ENCODE measurements at places on chromosomes 5 and 9.

DNA sequence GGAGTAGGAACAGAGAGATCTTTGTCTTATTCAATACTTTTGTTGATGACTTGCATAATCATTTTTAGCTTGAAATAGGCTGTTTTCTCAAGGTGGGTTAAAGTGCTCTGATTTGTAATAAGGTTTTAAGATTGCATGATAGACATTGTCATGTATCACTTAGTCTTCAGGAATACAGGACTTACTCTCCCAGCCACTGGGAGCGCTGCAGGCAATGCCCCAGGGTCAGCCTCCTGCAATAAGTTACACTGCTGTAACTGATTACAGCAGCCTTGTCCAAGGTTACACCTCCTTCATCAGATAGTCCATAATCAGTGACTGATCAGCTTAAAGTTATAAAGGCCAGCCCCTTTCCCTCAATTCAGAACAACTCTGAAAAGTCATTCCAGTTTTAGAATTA, 218.6 kb downstream of the ESM1 start:
- DNase-seq, result no peak

GRCh38 chr9:111298731-111299598, 31.1 kb downstream of the OR2K2 start:
- DNase-seq, result peak; percentile 71

GRCh38 chr9:77917800-77918199, 113.8 kb downstream of the GNAQ start:
- no peak for DNase-seq

DNA sequence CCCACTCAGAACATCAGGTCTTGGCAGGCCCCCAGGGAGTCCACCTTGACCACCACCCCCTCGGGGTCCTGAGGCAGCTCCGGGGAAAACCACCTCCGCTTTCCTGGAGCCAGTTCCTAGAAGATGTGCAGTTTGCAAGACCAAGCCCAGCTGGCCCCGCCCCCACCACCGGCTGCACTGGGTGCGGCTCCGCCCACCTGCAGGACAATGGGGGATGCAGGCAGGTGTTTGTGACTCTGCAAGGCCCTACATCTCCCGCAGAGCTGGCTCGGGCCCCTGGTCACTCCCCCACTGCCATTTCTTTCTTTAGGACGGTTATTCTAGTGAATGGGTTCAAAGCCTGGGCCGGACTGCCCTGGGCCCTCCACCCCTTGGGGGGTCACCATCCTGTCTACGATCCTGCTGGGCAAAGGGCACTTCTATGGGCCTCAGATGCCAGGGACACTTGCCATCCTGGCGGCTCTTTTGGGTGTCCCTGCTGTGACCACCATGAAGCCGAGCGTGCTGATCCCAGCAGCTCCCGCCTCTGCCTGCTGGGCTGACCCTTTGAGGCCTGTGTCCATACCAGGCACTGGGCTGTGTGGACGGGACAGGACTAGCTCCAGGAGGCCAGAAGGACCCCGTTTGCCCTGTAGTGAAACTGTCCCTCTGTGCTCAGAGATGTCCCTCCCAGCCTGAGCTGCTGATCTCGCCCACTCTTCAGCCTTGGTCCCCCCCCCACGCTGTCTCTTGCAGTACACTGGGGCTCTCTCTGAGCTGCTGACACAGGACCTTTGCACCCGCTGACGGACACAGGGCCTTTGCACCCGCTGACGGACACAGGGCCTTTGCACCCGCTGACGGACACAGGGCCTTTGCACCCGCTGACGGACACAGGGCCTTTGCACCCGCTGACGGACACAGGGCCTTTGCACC, 5.9 kb upstream of the NACC2 start:
- no peak for DNase-seq

DNA sequence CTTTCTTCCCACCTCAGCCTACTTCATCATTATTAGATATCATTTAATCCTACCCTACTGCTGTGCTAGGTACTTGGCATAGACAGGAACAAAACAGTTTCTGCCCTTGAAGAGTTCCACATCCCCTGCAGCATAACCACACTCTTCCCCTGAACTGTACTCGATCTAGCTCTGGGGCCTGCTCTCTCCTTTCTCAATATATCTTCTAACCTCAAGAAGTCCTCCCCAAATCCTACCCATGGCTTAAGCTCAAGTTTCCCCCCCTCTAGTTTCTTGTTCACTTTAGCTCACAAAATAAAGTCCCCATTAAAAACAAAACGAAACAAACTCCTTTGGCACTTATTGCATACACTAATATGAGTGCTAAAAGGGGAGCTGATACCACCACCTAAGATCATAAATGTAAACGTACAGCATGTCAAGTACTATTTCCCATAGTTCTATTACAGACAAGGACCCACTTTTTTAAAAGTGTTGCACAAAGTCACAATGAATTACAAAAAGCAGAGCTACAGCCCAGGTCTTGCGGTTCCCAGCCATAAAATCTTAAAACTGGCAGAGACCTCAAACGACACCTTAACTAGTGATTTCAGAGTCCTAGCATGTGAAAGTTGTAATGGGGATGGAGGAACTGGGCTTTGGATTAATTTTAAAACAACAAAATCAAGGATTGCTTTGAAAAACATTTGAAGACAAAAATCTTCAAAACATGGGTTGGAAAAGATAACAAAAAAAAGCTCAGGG, 80.7 kb downstream of the PTPDC1 start:
- DNase-seq, result no peak

GRCh38 chr5:17384181-17384580, 113.8 kb upstream of the TAF11L2 start:
- no peak for DNase-seq

GRCh38 chr5:113240032-113240431, 194.8 kb downstream of the TSSK1B start:
- no peak for DNase-seq

DNA sequence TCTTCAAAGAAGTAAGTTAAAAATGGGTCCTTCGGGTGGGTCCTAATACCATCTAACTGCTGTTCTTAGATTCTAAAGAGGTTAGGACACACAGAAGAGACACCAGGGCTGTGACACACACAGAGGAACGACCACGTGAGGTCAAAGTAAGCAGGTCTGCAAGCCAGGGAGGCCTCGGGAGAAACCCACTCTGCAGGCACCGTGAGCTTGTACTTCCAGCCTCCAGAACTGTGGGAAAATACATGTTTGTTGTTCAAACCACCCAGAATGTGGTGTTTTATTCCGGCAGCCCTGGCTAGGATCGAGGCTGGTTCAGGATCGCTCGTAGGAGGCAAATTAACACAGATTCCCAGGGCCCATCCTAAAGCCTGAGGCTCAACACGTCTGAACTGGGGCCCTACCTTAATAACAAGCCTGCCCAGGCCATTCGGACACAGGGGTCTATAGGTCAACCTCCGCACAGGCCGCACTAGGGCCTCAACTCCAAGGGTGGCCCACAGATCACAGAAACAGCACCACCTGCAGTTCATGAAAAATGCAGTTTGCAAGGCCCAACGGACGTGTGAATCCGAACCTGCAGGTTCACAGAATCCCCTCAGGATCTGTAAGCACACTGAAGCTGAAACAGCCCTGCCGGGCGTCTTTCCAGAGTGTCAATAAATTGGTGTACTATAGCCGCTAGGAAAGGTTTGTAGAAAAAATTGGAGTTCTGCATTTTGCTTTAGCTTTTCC, 7.1 kb downstream of the MED10 start:
- no peak for DNase-seq

DNA sequence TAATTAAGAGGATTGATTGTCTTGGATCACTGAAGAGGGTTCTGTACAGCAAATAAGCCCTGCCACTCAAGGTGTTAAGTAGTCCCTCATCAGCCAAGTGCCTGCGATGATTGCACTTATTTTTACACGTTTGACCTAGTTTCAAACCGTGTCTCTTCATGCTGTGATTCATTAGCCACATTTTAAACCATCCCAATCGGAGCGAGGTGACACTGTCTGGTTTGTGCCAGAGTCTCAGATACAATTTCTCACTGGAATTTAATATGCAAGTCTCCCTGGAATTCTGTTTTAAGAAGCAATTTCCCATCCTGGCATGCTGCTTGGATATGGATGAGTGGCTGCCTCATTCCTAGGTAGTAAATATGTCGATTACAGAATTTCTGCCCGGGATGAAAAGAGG, 1.6 kb downstream of the INSYN2B start:
- no peak for DNase-seq

- no peak for DNase-seq
Observed at GRCh38 chr9:73042155-73042554, 89.3 kb upstream of the ALDH1A1 start.

GRCh38 chr9:28930766-28931165, 1357.5 kb upstream of the C9orf72 start:
- DNase-seq, result no peak

- no peak for DNase-seq
Observed at GRCh38 chr9:100088202-100088601, 10.6 kb downstream of the ERP44 start.

- no peak for DNase-seq
Observed at GRCh38 chr9:130264414-130265350, 878 bp upstream of the HMCN2 start.

DNA sequence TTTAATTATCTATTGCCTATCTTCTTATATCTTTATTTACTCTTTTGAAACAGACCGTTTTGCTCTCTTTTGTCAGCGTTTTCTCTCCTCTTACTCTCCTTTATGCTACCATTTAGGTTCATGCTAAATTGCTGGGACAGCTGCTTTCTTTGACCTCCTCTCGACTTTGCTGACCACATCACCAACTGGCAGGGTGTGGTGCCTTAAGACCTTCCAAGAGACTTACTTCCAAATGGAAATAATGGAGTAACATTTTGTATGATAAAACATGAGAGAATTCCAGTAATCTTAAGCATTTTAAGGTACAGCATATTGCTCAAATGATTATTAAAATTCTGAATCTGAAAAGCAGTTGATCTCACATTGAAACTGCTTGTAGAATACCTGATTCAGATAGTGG, 71.5 kb upstream of the MEF2C start:
- no peak for DNase-seq

DNA sequence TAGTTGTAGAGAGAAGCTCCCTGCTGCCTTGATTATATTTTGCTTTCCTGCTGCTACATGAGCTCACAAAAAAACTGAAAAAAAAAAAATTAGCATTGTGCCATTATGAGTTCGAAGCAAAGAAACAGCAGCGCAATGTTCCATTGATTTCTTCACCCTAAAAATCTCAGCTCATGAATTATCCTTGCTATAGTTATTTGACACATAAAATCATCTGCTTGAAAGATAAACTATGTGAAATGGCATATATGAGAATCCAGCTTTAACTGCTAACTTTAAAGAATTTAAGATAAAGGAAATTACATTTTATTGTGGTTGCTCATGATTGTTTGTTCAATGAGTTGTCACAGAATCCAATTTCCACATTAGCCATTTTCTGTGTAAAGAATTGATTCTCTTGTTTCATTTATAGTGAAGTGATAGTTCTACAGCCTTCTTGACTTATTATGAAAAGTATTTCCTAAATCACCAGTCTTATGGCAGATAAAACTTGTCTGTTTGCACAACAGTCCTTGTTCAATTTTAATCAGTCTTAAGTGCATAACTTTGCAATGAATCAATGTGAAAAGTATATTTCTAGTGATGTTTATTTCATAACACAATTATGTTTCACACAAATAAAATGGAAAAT, 1275.0 kb upstream of the CDH9 start:
- DNase-seq, result no peak

- no peak for DNase-seq
Observed at GRCh38 chr9:92589923-92590322, 54.1 kb upstream of the ECM2 start.

- DNase-seq, result no peak
Observed at GRCh38 chr9:110251212-110251611, 5.1 kb downstream of the TXN start.

DNA sequence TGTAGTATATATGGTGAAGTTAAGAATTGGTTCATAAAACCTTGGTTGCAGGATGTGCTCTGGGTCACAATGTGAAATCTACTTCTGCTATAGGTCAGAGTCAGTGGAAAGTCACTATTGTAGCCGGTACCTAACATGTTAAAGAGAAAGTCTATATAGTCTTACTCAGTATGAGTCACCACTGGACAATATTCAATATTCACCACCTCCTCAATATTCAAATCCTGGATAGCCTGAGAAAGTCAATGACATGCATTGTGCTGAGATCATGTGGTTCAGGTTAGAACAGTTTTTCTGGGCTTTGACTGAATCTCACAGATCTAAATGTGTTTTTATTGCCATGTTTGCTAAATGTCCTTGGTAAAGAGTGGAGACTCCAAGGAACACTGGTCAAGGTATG, 108.8 kb downstream of the HMHB1 start:
- DNase-seq, result no peak

DNA sequence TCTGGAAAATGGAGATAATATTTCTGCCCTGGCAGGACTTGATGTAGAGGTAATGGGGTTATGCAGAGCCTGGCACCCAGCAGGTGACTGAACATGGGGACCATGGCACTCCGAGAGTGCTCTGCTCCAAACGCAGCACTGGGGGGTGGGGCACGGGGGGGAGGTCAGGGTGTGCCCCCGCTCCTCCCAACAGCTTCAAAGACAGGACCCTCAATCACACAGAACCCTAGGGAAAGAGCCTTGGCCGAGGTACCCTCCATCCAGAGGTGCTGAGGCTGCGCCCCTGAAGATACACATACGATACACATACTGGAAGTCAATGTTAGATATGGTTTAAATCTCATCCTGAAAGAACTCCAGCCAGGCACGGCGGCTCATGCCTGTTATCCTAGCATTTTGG, 26.6 kb upstream of the CEP72 start:
- no peak for DNase-seq

DNA sequence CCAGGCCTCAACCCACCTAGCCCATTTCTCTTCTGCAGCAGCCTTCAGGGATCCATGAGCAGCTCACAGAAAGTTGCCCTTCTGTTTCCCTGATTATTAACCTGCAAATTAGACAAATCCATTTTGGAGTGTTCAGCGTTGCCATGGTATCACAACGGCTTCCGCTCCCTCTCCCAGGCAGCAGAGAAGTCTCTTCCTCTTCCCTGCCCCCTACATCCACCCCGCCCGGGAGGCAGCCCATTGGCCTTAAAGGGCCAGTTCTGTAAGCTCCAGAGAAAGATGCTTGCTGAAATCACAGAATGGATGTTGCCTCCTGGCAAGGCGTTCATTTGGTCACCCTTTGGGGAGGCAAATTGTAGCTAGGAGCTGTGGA, 47.7 kb upstream of the BOD1 start:
- peak; percentile 2 for DNase-seq

- no peak for DNase-seq
Observed at GRCh38 chr9:37937366-37937765, 33.4 kb upstream of the SLC25A51 start.

DNA sequence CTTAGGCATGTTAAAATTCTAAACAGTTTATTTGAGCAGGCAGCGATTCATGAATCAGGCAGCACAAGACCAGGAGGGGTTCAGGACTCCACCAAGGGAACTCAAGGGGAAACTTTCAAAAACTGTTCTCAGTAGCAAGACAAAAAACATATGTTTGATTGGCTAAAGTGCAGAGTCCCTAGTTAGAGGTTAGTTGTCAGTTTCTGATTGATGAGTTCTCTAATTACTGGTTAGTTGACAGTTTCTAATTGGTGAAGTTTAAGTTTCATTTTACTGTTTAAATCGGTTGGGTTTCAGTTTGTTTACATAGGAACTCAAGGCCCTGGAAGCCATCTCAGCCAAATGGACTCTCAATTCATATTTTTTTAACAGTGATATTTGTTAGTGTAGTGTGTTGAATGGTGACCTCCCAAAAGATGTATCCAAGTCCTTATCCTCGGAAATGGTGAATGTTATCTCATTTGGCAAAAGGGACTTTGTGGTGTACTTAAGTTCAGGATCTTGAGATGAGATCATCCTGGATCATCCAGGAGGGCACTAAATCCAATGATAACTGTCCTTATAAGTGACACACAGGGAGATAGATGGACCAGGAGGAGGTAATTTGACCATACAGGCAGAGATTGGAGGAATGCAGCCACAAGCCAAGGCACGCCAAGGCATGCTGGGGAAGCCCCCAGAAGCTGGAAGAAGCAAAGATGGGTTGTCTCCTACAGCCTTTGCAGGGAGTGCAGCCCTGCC, 219.2 kb upstream of the RAI14 start:
- no peak for DNase-seq
